ENCODE measurements at places on chromosomes 11 and 22.

GRCh38 chr22:35202376-35202775 lies 54.9 kb upstream of the HMGXB4 start:
- DNase-seq = no peak

- DNase-seq = no peak
Measured at GRCh38 chr11:69467646-69468045, 13.8 kb upstream of the LINC01488 start.

GRCh38 chr22:21029486-21030025 lies 2.8 kb downstream of the SLC7A4 start:
- no peak for DNase-seq

DNA sequence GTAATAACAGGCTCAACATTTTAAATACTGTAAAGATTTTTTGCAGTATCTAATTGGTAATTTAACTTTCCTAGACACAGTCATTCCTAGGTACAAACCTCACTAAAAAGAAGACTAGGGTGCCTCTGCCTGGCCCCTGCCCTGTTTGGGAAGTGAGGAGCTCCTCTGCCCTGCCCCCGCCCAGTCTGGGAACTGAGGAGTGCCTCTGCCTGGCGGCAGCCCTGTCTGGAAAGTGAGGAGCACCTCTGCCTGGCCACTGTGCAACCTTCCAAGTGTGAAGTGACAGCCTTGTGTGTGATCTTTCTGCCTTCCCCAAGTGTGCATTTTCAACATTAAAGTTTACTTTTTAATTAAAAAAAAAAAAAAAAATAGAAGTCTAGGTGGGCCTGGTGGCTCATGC lies 4.2 kb downstream of the CHORDC1 start:
- DNase-seq = no peak

- DNase-seq = peak; percentile 50
Measured at GRCh38 chr11:123062892-123063825, 1.2 kb upstream of the HSPA8 start.

- DNase-seq = peak; percentile 88
Measured at GRCh38 chr22:22959147-22959827, 71.7 kb downstream of the IGLL5 start.

DNA sequence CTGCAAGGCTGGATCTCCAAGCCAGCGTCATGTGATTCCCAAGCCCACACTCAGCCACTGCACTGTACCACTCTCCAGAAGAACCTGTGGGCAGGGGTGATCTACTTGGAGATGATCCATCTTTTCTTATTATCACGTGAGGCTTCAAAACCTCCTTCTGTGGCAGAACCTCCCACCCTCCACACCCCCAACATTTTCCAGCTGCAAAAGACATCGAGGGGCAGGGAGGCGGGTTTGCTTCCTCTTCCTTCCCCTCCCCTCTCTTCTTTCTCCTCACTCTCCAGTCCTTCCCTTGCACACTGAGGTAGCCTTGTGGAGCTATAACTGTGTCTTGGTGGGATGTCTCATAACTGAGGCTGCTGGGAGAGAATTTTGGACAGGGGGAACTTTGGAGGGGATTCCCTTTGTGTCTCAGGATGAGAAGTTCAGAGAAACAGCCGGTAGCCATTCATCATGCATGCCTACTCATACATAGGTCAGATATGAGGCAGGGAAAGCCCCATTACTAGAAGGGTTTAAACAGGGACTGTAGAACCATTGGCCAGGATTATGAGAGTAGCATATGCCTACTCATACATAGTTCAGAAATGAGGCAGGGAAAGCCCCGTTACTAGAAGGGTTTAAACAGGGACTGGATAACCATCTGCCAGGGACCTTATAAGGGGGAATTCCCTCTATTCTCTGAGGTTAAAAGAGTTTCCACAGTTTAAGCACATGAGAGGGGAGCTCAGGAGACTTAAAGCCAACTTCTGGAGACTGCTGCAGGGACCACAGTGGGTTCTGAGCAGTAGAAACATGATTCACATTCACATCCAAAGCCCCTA lies 420.7 kb upstream of the CADM1 start:
- no peak for DNase-seq

DNA sequence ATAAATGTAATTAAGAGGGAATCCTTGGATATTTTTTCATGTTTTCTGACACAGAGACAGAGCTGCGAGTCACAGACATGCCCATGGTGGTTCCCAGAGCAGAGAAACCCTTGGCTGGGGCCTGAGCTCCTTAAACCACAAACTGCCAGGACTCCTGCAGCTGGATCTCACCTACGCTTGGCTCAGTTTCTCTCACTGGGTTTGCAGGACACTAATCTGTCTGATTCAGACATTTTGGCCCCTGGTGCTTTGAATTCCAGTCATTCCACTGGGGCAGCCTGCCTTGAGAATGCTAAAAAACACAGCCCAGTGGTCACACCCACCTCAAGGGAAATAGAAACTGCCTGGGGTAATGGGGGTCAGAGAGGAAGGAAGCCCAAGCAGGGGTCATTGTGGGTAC lies 122.6 kb downstream of the CCDC81 start:
- DNase-seq = no peak
